ENCODE measurements at places on chromosomes 16 and 17. TPM values are rescaled to one million over a fixed set of nuclear protein-coding genes. Genes with fewer than 3 reads are reported as not detected.

The KRTAP3-2 gene
- total RNA-seq, result not detected

The OR3A3 gene
- total RNA-seq, result not detected

The DPEP3 gene
- 0.16 TPM for total RNA-seq

The FSCN2 gene
- 0.95 TPM for total RNA-seq

The PIRT gene
- not detected for total RNA-seq

The TBC1D3H gene
- not detected for total RNA-seq

The PRSS33 gene
- total RNA-seq, result 0.46 TPM

The TBC1D28 gene
- not detected for total RNA-seq

The ASPHD1 gene
- total RNA-seq, result 0.93 TPM

The CORO6 gene
- 13.9 TPM for total RNA-seq

The ARHGAP44 gene
- not detected for total RNA-seq

The ZACN gene
- 9.1 TPM for total RNA-seq

The CMTM2 gene
- 1.2 TPM for total RNA-seq

The TBC1D3G gene
- not detected for total RNA-seq

The FAM117A gene
- total RNA-seq, result 19.5 TPM

The CD19 gene
- total RNA-seq, result 1.3 TPM

The LRRC36 gene
- 3.1 TPM for total RNA-seq

The TAT gene
- not detected for total RNA-seq

The CACNG3 gene
- not detected for total RNA-seq

The SPATA33 gene
- total RNA-seq, result 10.0 TPM

The CA5A gene
- not detected for total RNA-seq

The DYNLRB2 gene
- not detected for total RNA-seq

The ASGR1 gene
- 1.5 TPM for total RNA-seq

The PMP22 gene
- total RNA-seq, result not detected

The HOXB13 gene
- total RNA-seq, result not detected

The SLC9A5 gene
- 7.9 TPM for total RNA-seq

The SMIM5 gene
- 1.4 TPM for total RNA-seq

The TNFRSF17 gene
- not detected for total RNA-seq

The PRSS8 gene
- total RNA-seq, result not detected

The RNF222 gene
- 0.19 TPM for total RNA-seq

The SPATA22 gene
- total RNA-seq, result not detected

The NPIPB2 gene
- total RNA-seq, result 17.3 TPM

The TNK1 gene
- total RNA-seq, result 6.5 TPM

The CRHR1 gene
- not detected for total RNA-seq

The TSPAN10 gene
- 0.63 TPM for total RNA-seq

The PRR29 gene
- 1.1 TPM for total RNA-seq

The USP43 gene
- total RNA-seq, result 1.6 TPM

The GAS2L2 gene
- total RNA-seq, result 0.17 TPM

The LRRC37A3 gene
- total RNA-seq, result 5.5 TPM

The FBXO39 gene
- not detected for total RNA-seq

The TNFSF12 gene
- 23.2 TPM for total RNA-seq

The TM4SF5 gene
- not detected for total RNA-seq

The CLDN9 gene
- total RNA-seq, result not detected

The MT1G gene
- 45.6 TPM for total RNA-seq

Measured in activated T-cell treated with anti-CD3 and anti-CD28 coated beads, Interleukin-2, amount 50 U/mL, for 72 hours (primary cell).